ENCODE measurements at places on chromosomes 7 and 10. TPM values are rescaled to one million over a fixed set of nuclear protein-coding genes. Genes with fewer than 3 reads are reported as not detected.

DNA sequence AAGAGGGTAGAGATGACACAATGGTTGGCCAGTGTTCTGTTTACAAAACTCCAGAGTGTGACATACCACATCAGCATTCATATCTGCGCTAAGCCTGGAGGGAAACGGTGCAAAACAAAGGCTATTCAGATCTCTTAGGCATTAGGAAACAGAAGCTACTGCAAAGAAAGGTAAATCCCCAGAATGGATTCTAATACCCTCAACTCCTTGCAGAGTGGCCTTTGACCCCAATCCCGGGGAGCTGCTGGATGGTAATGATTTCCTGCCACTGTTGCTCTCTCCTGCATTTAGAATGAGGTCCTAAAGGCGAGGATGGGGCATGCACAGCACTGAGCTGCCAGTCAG lies 65.2 kb downstream of the AOAH start:
- DNase-seq, result no peak

GRCh38 chr10:35642035-35642792 lies at the start of gene FZD8:
TSS of gene FZD8 (minus strand) at chr10:35642296. CDS start at chr10:35641429, 867 bp downstream.
- peak; percentile 64 for DNase-seq

DNA sequence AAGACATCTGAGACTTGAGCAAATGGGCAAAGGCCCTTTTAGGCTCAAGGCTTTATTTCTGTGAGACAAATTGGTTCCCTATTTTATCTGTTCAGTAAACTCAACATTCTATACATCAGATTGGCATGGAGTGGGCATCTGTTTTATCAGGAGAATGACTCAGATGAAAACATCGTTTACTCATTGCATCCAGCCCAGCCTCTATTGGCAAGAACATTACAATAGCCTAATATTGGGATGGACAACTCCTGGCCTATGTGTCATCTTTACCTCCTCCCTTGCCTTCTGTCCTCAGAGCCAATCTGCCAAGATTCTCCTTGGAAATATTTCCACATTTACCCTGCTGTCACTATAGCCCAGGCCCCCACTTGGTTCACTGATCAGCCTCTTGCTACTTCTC lies 5.5 kb upstream of the BLNK start:
- no peak for DNase-seq

Gene CHST3
- total RNA-seq, result 54.2 TPM

Gene ZNF727
- total RNA-seq, result 4.3 TPM

DNA sequence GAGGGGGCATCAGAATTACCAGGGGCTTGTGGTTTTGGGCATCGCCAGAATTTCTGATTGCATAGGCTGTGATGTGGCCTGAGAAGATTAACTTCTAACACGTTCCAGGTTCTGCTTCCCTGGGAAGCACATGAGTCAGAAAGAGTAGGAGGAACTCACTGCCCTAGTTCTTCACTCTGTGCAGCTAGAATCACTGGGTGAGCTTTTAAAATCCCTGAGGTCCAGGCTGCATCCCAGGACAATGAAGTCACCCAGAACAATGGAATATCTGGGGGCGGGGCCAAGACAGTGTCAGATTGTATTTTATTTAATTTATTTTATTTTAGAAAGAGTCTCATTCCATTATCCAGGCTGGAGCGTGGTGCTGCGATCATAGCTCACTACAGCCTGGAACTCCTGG lies 636.5 kb downstream of the CALN1 start:
- DNase-seq, result no peak

- no peak for DNase-seq
Measured at GRCh38 chr10:75801661-75802060, 370.2 kb downstream of the LRMDA start.

DNA sequence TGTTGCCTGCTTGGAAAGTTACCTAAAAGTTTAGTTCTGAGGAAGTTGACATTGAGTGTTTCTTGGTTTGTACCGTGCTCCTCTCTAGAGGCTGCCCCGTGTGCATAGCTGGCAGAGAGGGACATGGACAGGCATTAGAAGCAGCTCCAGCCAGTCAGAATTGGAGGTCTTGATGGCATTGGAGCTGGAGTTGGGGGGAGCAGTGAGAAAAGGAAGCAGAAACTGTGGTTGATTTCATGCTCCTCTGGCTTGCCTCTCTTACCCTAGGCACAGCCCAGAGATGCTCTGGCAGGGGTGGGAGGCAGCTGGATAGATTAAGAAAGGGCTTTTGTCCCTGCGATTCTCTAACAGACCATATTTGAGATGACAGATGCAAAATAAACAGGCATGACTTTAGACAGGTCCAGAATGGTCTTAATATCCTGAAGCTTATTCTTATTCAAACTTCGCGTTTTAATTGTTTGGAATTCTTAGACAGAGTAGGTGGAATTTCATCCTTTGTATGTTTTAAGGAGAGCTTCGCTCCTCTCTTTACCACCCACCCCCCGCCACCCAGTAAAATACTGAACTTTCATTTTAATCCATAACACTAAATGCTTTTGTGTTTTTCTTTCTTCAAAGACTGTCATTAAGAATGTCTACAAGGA lies 73.5 kb upstream of the GLCCI1 start:
- DNase-seq, result no peak

DNA sequence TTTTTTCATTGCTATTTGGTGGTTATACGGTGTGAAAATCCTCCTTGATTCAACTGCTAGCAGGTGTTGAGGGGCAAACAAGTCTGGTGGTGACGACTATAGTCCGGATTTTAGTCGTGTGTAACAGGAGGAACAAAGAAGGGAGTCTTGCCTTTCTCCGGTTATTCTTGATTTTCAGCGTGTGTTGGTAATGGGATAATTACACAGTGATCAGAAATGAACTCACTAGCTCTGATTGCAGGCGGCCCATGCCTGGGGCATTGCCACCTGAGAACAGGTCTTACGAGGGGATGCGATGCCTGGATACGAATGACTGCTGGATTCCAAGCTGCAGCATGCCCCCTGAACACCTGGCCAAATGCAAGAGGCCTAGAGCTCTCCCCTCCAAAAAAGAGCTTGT lies 72.8 kb downstream of the CAMK1D start:
- no peak for DNase-seq

Gene EIF5AL1
- total RNA-seq, result 0.19 TPM

GRCh38 chr7:33854801-33855350 lies 50.5 kb upstream of the BMPER start:
- DNase-seq, result no peak

Gene GPNMB
- total RNA-seq, result 91.3 TPM

Gene LDB3
- 0.56 TPM for total RNA-seq

Gene NOS3
- 29.4 TPM for total RNA-seq

GRCh38 chr10:123390332-123390731 lies 236.1 kb downstream of the BUB3 start:
- DNase-seq, result no peak

Gene TMEM26
- total RNA-seq, result 2.0 TPM

Gene ABCB1
- total RNA-seq, result 21.1 TPM

DNA sequence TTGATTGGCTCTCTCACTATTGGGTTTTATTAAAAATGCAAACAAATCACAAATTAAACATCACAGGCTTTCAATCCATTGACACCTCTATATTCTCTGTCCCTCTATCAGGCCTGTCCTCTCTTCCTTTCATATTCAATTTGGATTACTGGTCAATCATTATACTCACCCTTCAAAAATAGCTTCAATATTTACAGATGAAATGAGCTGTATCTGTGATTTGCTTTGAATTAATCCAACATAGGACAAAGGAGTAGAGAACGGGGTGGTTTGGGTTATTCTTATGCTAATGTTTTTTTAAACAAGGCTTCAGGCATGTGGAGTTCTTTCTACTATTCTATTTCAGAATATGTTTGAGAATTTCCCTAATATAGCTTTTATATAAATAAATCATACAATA lies 2.3 kb downstream of the TAS2R39 start:
- DNase-seq, result no peak

GRCh38 chr7:142896741-142897379 lies 11.3 kb upstream of the TRPV6 start:
- DNase-seq, result no peak

- DNase-seq, result no peak
Measured at GRCh38 chr10:1410469-1411395, 326.6 kb downstream of the ADARB2 start.

Gene RARRES2
- 93.9 TPM for total RNA-seq

DNA sequence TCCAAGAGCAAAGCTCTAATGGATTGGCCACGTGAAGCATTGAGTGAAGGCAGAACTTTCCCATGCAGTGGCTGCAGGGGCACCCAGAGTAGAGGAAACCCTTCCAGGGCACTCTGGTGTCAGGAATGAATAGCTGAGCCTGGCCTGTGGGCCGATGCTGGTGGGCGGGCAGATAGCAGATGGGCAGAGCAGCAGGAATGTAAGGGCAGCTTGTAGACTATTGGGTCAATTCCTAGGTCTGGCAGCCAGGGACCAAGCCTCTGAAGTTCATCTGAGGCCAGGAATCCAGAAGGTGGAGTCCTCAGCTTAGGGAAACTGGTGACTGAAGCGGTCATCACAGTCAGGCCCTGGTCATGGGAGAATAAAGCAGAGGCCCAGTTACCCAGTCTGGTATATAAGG lies 115.4 kb downstream of the TMEM178B start:
- no peak for DNase-seq

DNA sequence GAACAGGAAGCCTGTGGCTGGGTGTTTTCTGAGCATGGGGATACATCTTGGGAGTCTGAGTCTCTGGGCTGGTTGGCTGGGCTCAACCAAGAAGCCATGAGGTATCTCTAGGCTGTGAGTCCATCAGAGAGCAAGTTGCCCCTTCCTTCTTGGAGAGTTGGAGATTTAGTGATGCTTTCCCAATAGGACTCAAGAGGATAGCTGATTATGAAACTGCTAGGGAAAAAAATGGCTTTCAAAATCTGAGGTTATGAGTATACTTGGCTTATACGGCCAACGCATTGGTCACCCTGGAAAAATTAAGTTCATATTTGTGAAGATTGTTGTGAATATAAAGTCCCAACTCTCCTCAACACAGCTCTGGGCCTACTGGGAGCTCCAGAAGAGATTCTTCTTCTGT lies 162.7 kb upstream of the KMT2E start:
- no peak for DNase-seq

Gene UCN3
- not detected for total RNA-seq

GRCh38 chr7:131071786-131072504 lies 255.7 kb upstream of the MKLN1 start:
- no peak for DNase-seq

Gene GNGT1
- not detected for total RNA-seq

- DNase-seq, result no peak
Measured at GRCh38 chr7:43546231-43546630, 36.7 kb upstream of the STK17A start.

Gene ADAM12
- total RNA-seq, result 4.9 TPM

DNA sequence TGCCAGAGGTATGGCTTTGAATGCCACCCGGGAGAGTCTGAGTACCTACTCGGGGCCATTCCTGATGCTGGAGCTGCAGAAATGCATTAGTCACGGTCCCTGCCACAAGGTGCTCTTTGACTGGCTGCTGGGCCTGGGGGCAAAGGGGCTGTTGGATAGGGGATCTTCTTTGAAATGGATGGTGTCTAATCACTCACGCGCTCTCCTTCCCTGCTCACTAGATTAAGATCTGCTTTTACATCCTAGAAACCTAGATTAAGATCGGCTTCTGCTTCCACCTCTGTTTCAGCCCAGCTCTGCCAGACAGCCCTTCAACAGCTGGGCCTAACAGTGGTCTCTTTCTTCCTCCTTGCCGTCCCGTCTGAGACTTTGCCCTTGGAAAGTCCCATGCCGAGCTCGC lies 57.2 kb downstream of the PAX2 start:
- DNase-seq, result peak; percentile 3

DNA sequence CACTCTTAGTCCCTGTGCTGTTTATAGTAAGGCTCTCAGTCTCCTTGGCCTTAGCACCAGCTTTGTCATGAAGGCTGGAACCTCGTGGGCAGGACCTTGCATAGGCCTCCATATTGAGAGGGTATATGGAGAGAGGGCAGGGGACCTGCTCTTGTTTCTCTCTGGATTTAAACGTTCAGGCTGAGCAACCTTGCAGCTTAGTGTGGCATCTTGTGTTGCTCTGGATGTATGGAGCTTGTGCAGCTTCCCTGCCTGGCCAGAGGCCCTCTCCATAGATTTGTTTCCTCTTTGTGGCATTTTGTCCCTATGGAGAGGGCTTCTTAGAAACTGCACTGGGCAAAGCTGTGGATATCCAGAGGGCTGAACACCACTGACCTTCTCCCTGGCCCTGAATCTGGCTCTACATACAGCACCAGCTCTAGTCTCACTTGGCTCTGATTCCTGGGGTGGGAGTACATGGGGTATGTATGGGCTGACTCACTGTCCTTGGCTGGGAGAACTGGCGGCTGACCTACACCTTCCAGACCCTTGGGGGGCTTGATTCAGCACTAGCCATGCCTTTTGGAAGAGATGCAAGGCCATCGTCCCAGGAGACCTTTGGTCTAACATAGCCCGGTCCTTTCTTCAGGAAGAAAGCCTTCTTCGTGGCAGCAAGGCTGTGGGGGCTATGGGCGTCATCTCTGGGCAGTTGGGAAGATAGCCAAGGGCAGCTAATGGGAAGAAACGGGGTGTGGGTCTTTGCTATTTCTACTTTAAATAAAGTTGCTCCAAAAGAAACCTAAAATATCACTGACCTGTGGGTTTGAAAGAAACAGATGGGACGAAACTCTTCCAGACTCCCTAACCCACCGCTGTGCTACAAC lies 30.5 kb downstream of the ITPRIP start:
- peak; percentile 16 for DNase-seq

Gene GRID2IP
- total RNA-seq, result not detected

Gene CTAGE8
- total RNA-seq, result 0.32 TPM

GRCh38 chr7:131970602-131971001 lies 414.2 kb upstream of the PODXL start:
- no peak for DNase-seq

DNA sequence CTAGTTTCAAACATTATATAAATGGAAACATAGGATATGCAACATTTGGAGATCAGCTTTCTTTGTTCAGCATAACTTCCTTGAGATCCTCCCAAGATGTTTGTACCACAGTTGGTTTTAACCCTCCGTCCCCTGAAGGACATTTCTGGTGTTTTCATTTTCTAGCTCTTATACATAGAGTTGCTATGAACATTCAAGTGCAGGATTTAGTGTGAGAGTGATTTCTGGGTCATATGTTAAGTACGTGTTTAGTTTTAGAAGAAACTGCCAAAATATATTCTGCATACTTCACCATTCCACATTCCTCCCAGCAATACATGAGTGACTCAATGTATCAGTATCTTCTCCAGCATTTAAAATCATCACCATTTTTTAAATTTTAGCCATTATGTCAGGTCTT lies 588.7 kb upstream of the PFKP start:
- no peak for DNase-seq

Gene DNAJC1
- total RNA-seq, result 69.5 TPM

Gene CPN1
- total RNA-seq, result not detected

Data from omental fat pad (tissue), 4 donors.